ENCODE measurements at places on chromosomes 5 and 9.

DNA sequence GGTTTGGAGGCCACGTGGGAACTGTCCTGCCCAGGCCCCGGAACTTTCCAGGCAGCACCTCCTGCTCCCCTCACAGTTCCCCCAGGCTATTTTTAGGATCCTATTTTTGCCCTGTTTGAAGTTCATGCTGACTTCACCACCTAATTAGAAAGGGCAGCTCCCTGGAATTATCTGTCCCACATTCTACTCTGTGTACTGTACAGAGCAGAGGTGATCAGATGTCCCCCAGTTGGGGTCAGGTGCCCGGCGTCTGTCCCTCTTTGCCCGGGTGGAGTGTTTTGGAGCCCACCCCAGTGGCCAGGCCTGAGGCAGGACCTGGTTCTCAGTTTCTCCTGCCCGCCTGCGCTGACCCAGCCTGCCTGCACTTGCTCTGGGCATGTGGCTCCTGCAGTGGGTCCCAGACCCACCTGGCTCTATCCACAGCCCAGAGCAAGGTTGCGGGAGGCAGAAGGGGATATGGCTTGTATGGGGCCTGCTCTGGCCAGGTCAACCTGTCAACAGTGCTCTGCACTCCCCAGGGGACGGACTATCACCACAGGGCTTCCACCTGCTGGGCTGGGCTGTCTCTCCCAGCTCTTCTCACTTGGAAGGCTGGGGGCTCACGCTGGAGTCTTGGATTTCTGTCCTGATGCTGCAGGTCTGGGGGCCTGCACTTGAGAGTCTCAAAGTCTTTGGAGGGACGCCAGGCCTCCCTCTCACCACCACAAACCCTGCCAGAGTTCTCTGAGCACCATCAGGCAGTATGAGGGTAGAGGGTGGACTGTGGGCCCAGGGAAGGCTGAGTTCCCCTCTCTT is 268.3 kb downstream of the GADD45G start:
- DNase-seq = no peak

DNA sequence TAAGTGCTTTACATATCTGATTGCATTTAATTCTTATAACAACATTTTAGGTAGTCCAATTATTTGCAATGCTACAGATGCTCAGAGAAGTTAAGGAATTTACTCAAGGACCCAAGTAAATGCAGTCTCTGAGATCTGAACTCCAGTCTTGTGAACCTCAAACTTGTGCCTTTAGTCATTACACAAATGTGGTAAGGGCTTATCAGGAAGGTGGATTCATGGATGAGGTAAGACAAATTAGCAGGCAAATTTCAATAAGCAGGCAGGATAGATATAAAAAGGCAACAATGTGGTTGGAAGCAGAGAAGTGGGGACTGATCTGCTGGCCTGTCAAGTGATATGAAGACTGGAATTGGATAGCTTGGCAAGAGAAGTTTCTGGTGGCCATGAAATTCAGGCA is 29.5 kb downstream of the HMHB1 start:
- DNase-seq = no peak

GRCh38 chr5:1293416-1294205 is 1.3 kb downstream of the TERT start:
- no peak for DNase-seq

- no peak for DNase-seq
Observed at GRCh38 chr9:32940740-32941139, 60.7 kb downstream of the APTX start.

GRCh38 chr5:89473196-89473595 is 590.2 kb upstream of the MEF2C start:
- no peak for DNase-seq

GRCh38 chr5:62643556-62644451 is 65.2 kb downstream of the LRRC70 start:
- DNase-seq = no peak

DNA sequence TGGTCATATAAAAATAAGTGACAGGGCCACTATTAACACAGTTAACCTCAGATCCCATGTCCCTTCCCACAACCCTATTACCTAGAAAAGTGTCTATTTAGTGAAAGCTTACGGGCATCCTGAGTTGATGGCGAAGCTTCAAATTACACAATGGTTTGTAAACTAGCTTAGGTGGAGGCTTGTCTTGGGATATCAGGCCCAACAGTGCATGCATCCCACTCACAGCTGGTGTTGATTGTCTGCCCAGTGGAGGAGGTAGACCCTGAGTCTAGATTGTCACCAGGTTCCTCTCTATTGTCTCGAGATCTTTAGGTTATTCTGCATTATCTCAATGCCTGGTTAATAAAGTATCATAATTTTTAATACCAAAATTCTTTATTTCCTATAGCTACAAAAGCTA is 30.4 kb downstream of the PRELID2 start:
- no peak for DNase-seq

DNA sequence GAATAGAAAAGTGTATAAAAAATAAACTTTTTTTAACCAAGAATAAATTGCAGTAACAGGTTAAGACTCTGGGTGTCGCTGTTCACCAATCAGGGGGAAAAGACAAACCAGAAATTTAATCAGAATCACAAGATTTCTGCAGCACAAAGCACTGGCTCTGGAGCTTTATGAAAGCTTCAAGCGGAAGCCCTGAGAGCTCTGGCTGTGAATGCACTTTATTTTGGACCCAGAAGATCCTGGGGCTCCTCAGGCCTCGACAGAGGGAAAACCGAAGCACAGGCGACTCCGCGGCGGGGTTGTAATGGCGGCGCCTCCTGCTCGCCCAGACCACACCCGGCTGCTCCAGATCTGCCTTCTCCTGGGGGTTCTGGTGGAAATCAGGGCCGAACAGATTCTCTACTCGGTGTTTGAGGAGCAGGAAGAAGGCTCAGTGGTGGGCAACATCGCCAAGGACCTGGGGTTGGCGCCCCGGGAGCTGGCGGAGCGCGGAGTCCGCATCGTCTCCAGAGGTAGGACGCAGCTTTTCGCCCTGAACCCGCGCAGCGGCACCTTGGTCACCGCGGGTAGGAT is at the start of gene PCDHGA4:
PCDHGA4 (plus strand) TSS at position 122 of the 570 bp plus-strand sequence; CDS start at position 209, 87 bp downstream.
- no peak for DNase-seq

DNA sequence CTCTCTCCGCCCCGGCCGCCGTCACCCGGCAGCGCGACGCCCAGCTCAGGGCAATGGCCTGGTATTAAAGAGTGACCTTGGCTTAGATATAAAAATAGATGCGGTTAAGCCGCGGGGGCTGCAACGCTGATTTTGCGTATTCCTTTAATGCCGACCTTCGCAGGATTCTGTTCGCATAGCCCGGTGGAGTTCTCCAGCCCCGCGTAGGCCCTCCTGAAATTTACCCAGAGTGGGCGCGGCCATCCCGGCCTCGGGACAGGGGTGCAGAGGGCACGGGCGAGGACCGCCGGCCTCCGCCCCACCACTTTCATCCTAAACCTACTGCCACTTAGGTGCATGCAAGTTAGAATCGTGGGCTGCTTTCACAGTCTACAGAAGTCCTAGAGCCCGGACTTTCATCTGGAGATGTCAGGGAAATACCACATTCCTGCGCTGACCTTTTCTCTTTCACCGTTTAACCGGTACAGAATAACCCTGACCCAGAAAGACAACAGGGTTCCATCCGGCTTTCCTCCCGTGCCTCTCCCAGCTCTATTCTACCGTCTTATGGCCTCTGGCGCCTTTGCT is 492 bp upstream of the FAM169A start:
- no peak for DNase-seq

- no peak for DNase-seq
Observed at GRCh38 chr5:149472399-149472798, 78.8 kb downstream of the CSNK1A1 start.

GRCh38 chr5:60668686-60669304 is 31.2 kb downstream of the DEPDC1B start:
- no peak for DNase-seq

DNA sequence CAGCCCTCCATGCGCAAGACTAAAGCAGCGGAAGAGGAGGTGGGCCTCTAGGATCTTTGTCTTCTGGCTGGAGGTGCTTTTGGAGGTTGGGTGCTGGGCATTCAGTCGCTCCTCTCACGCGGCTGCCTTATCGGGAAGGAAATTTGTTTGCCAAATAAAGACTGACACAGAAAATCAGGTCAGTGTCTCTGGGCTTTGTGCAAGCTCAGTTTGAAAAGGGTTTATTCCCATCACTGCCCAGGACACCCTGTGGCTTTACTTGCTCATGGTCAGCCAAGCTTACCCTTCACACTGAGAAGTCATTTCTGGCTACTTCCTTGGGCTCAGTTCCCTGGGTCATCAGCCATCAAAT is 10.5 kb downstream of the SLC2A8 start:
- DNase-seq = no peak

DNA sequence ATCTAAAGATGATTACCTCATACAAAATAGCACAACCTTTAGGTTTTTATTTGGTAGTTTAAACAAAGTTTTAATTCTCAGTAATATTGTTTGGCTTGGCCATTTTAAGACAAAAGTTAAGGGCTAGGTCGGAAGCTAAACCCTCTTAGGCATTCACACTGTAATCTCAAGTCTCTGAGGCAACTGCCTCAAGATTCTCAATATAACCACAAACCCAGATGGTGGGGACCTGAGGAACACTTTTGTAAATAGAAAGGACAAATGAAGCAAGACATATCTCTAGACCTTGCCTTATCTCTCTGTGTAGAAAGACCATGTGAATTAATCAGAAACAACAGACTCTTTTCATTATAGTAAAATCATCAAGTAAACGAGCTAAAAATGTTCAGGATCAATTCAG is 500.2 kb upstream of the CDH6 start:
- no peak for DNase-seq

DNA sequence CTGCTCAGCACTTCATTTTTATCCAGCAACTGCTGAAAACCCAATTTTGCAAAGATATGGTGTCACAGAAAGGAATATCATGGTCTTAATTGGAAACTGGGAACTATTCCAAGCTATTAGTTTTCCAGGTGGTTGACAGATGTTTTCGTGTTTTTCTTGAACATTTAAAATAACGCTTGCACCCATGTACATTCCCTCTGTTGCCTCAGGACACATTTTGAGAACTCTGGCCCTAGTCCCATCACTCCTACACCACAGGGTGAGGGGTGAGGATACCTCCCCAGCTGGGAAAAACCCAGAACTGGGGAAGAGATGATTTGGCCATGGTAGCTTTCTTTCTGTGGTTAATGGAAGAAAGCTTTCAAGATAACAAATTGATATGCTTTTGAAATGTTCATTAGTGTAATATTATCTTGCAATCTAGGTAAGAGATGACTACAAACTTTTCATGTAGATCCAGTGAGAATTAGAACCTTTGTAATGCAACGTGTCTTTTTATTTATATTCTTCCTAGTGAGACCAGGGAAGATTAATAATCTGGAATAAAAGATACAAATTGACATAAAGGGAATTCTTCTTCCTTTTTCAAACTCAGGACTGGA is 627.0 kb downstream of the RAB3C start:
- DNase-seq = no peak

- no peak for DNase-seq
Observed at GRCh38 chr5:113524927-113525326, 11.4 kb downstream of the YTHDC2 start.

GRCh38 chr9:93059715-93060578 is 1.4 kb downstream of the SUSD3 start:
- DNase-seq = no peak

- DNase-seq = no peak
Observed at GRCh38 chr9:5947912-5948311, 57.2 kb downstream of the MLANA start.

GRCh38 chr5:35101016-35101415 is 53.3 kb upstream of the AGXT2 start:
- no peak for DNase-seq

- no peak for DNase-seq
Observed at GRCh38 chr9:135910216-135910615, 2.9 kb upstream of the CAMSAP1 start.

DNA sequence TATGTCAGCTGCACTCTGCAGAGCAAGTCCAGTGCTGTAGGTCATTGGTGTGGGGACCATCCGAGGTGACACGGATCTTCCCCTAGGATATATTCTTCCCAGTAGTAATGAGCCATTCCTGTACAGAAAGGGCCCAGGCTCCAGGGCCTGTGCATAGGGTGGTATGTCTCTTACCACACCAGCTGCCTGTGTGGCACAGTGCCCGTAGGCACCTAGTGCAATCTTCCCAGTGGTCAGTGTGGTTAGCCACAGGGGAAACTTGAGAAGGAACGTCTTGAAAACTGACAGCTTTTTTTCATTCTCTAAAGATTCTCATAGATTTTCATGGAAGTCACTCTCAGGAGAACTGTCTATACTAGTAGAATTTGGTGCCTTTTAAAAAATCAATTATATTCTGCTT is 39.8 kb downstream of the CYSTM1 start:
- no peak for DNase-seq

- DNase-seq = no peak
Observed at GRCh38 chr5:67118050-67118620, 78.5 kb downstream of the CD180 start.

- no peak for DNase-seq
Observed at GRCh38 chr5:119966028-119966427, 336.7 kb downstream of the FAM170A start.

- no peak for DNase-seq
Observed at GRCh38 chr5:102222772-102223171, 73.3 kb downstream of the SLCO4C1 start.

DNA sequence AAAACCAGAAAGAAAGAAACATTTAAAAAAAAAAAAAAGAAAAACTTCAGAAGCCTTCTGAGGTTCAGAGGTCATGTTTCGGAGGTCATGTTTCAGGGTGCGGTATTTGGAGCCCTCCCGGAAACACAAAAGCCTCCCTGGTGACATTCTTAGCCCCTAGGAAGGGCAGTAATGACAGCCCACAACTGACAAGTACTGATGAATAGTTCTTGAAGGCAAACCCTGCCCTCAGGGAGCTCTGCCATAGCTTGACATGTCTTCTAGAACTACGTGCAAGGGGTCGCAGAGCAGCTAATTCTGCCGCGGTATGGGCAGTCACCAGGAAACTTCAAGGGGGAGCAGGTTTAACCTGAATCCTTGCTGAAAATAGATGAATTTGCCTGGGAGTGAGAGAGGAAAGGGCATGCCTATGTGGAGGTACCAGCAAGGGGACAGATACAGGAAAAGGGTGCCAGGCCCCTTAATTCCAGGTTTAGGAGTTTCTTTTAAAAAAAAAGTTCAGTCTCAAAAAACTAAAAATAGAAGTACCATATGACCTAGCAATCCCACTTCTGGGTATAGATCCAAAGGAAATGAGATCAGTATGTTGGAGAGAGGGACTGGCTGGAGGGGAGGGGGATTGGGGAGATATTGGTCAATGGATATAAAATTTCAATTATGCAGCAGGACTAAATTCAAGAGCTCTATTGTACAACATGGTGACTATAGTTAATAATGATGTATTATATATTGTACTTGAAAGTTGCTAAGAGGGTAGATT is 98.4 kb downstream of the C9orf152 start:
- no peak for DNase-seq

GRCh38 chr5:112735702-112736101 is 2.0 kb upstream of the APC start:
- DNase-seq = peak; percentile 15

GRCh38 chr5:2908086-2908485 is 156.6 kb upstream of the IRX2 start:
- no peak for DNase-seq

DNA sequence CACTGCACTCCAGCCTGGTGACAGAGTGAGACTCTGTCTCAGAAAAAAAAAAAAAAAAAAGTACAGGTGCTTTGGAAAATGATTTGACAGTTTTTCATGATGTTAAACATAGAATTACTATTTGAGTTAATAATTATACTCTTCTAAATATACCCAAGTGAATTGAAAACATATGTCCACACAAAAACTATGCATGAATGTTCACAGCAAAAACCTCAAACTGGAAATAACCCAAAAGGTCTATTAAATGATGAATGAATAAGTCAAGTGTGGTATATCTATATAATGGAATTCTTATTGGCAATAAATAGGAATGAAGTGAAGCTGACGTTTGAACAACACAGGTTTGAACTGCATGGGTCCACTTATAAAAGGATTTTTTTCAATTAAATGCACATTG is 207.2 kb upstream of the DAB2 start:
- DNase-seq = no peak

GRCh38 chr9:65444943-65445342 is 159.9 kb upstream of the FOXD4L5 start:
- no peak for DNase-seq
